ENCODE measurements at places on chromosomes 16 and 17.

DNA sequence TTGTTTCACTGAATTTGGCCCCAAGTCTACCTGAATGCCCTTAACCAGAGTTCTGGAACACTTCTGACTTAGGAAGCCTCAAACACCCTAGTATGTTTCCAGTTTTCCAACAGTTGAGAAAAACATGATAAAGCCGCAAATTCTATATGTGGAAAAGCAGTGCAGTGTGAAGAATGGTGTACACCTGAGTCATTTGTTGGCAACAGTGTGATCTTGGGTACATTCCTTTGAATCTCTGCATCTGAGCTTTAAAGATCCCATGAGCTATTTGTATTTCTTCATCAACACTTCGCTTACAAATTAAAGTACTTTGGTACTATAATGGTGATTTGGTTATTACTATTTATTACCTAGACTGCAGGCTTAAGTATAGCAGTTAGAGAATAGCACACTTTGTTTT is 93.6 kb upstream of the TBX2 start:
- no peak for DNase-seq

GRCh38 chr17:48578616-48579470 is 693 bp upstream of the HOXB4 start:
- DNase-seq: no peak

- no peak for DNase-seq
Observed at GRCh38 chr17:22310717-22311686, 618.7 kb downstream of the KCNJ18 start.

- no peak for DNase-seq
Observed at GRCh38 chr16:911604-912321, 59.0 kb downstream of the LMF1 start.

DNA sequence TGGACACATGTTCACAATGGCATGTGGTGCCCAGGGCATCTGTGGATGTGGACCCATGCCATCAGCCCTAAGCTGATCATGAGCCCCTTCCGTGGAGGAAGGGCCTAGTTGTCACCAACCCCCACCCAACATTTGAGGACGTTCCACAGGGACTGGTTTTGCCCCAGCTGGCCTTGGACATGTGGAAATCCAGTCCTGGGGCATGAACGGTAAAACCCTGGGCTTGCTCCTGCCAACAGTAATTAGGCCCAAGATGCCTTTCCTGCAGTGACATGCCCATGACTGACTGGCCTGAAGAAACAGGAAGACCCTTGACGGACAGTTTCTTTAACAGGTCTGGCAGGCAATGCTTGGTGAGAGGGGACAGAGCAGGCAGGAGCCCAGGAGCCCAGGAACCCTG is 7.7 kb downstream of the TNS4 start:
- DNase-seq: no peak

GRCh38 chr17:4504188-4504587 is 5.5 kb downstream of the SPNS2 start:
- DNase-seq: no peak

- DNase-seq: no peak
Observed at GRCh38 chr17:31494259-31495021, 103.0 kb downstream of the RAB11FIP4 start.

Measured in epithelial cell of prostate (primary cell).